Occipital lobe (tissue), 3 donors: ENCODE measurements at places on chromosomes 3 and 15. TPM values are rescaled to one million over a fixed set of nuclear protein-coding genes. Genes with fewer than 3 reads are reported as not detected.

DNA sequence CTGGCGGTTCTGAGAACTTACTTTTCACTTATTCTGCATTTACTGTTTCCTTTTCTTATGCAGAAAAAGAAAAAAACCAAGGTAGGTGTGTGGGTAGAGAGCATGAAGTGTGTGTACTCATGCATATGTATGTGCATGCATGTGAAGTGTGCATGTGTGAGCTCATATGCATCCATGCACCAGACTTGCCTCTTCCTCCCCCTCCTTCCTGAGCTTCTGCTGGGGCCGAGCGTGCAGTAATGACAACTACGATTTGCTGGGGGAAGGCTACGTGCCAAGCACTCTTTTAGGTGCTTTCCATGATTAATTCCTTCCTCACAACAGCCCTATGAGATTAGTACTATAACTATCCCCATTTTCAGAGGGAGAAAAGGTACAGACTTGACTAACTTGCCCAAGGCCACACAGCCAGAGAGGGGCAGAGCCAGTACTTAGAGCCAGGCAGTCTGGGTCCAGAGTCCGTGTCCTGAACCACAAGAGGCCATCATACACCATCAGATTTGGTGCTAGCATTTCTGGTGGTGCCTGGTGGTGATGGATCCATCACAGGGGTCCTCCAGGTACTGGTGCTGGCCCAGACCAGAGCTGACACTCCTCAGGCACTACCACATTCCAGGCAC lies 46.7 kb downstream of the CAPN3 start:
- no peak for DNase-seq

GRCh38 chr3:111784001-111784400 lies 75.1 kb upstream of the PHLDB2 start:
- no peak for DNase-seq

DNA sequence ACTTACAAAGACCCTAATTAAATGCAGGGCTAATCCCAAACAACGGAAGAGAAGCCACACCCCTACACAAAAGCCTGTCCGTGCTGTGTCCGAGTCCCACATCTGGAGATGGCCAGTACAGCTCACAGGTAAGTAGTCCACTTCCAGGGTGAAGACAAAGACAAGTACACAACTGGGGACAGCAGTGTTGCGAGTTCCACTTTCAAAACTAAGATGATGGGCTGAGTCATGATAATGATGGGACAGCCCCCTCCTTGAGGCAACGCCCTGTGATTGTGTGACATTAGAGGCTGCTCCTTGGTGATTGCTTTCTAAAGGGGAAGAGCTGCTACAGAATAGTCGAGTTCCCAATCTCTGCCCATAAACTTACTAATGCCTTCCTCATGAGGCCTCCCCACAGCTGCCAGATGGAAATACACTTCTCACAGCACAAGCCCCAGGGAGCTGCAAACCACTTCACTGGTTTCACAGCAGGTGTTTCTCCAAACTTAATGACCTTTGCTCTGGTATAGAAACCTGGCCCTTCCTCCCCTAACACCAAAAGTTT lies 27.6 kb downstream of the RFT1 start:
- DNase-seq: no peak

GRCh38 chr3:14861446-14862302 lies 42.9 kb downstream of the FGD5 start:
- no peak for DNase-seq

IL17RD gene
- 38.1 TPM for total RNA-seq

- no peak for DNase-seq
Observed at GRCh38 chr3:173618703-173619102, 221.2 kb downstream of the NLGN1 start.

GRCh38 chr15:83992324-83993031 lies 243.1 kb upstream of the GOLGA6L4 start:
- no peak for DNase-seq

- no peak for DNase-seq
Observed at GRCh38 chr3:97970156-97970555, 2.1 kb downstream of the RIOX2 start.

DNA sequence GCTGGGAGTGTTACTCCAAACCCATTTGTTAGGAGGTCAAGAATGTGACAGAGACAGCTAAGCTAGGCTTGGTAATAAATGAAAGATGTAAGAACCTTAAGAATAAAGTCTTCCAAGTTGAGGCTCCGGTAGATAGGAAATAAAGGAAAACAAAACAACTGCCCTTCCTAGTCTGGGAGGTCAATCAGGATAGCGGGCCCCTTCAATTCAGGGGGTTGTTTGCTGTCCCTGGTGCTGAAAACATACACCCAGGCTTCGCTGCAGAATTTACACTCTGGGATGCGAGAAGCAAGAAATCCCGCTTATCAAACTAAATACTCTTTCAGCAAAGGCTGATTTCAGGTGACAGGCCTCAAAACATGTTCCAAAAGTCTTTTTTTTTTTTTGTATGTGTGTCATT lies 393.4 kb downstream of the NTRK3 start:
- no peak for DNase-seq

DNA sequence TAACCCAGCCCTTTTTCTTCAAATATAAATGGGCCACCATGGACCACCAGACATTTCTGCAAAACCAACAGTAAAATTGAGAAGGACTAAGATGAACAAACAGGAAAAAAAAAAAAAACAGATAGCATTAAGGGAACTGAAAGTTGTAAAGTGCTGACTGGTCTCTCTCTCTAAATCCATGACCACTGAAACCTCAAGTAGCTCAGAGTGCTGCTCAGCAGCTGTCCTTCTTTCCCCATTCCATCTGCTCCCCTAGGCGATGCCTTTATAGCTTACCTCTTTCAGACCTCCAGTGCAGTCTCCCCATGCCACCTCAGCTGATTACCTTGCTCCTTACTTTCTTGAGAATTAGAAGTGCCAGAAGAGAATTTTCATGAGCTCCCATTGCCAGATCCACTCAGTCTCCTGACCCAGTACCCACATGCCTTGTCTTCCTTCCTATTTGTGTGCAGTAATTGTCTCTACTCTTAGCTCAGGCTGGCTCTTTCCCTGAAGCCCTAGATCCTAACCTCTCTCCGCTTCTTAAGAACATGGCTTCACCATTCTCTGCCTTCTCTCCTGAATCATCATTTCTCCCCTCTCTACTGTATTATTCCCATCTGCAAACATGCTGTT lies 23.9 kb upstream of the XIRP1 start:
- DNase-seq: no peak

DNA sequence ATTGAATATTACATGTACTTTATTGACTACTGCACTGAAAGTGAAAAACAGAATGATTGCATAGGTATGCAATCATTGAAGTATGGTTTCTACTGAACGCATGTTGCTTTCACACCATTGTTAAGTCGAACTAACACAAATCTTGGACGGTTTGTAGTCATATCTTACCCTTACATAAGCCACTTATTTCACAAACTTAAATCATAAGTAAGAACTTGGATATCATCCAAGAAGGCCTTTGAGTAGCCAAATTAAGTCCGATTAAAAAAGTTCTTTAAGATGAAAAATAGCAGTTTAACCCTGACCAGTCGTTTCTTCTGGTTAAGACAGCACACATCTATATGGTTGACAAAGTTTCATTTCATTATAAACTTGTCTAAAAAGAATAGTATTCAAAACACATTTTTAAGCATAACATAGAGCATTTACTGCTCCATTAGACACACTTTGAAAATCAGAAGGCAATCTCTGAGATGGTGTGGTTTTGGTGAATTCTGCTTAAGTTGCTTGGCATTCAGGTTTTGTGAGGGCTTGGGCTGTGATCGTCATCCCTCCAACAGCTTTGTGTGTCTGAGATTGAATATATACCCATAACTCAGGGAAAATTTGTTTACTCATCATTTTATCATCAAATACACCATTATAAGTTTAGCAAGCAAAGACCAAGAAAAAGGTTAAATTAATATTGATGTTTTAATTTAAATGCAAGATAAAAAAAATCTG lies 92.2 kb downstream of the NFKBIZ start:
- no peak for DNase-seq

DNA sequence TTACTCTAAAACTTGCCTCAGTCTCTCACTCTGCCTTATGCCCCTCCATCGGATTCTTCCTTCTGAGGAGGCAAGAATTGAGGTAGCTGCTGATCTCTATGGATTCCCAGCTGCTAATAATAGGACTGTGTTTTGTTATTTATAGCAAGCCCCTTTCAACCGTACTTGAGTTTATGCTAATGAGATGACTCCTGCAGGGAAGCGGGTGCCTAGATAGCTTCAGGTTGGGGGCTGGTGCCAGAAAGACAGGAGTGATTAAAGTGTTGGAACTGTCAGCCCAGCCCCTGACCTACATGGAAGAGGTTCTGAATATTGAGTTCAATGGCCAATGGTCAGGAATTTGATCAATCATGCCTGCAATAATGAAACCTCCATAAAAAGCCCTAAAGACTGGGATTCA lies 21.8 kb upstream of the LIMD1 start:
- no peak for DNase-seq

CHST2 gene
- total RNA-seq: 33.4 TPM

DNA sequence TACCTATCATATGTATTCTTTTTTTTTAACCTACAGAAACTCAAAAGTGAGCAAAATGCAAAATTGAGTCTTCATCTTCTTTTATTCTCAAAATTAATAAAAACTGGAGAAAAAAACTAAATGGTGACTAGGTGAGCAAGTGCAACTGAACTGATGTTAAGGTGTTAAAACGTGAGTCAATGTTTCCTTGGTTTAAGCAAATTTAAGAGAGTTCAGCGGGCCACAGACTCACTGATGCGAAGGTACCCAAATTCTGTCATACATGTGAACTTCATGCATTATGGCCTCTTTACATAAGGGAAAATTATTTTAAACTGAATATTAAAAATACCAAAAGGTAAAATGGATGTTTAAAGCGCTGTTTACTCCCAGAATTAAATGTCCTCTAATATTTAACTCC lies 206.6 kb downstream of the FOXP1 start:
- DNase-seq: no peak

GRCh38 chr3:123389628-123389918 lies 59.3 kb downstream of the ADCY5 start:
- no peak for DNase-seq

KNG1 gene
- total RNA-seq: not detected

GRCh38 chr3:78255403-78255802 lies 1215.5 kb downstream of the ROBO2 start:
- DNase-seq: no peak

GRCh38 chr3:129530251-129530791 lies 1.9 kb downstream of the RHO start:
- no peak for DNase-seq

C3orf33 gene
- total RNA-seq: 12.3 TPM

GRCh38 chr3:99825004-99825640 lies 7.5 kb downstream of the CMSS1 start:
- DNase-seq: no peak
